Calu3 (cell line): ENCODE measurements at places on chromosomes 12 and 14. TPM values are rescaled to one million over a fixed set of nuclear protein-coding genes. Genes with fewer than 3 reads are reported as not detected.
A peak's percentile ranks its signal among the peaks of the same experiment; 100 is the strongest.

GRCh38 chr14:50792051-50792477 lies 38.9 kb downstream of the NIN start:
- DNase-seq = no peak

DNA sequence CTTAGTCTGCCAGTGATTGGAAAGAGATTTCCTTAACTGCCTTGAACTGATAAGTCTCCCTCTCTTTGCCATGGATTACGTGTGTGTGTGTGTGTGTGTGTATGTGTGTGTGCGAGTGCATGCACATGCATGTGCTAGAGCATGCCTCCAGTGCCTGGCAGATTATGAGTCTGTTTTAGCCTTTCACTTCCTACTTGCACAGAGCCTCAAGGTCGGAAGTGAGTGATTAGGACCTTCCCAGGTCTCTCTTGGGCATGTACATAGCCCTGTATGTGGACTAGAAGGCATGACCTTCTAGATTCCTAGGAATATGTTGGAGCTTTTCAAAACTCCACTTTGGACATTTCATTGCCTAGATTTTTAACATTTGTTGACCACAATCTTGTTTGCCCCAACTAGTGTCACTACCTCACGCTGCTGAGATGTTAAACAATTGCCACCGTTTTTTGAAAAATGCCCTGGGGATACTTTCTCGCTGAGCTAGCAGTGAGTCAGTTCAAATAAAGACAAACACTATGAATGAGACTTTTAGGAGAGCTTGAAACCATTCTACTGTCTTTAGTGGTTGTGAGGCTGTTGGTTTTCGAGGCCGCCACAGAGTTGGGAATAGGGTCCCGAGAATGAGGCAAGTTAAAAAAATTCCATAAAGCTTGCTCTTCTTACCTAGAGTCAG lies 28.2 kb downstream of the KIAA0586 start:
- no peak for DNase-seq

GRCh38 chr14:68514608-68515194 lies 278.2 kb downstream of the ZFP36L1 start:
- no peak for DNase-seq

- DNase-seq = peak; percentile 45
These were observed 2.9 kb downstream of the NEK9 start for GRCh38 chr14:75123991-75124390.

DNA sequence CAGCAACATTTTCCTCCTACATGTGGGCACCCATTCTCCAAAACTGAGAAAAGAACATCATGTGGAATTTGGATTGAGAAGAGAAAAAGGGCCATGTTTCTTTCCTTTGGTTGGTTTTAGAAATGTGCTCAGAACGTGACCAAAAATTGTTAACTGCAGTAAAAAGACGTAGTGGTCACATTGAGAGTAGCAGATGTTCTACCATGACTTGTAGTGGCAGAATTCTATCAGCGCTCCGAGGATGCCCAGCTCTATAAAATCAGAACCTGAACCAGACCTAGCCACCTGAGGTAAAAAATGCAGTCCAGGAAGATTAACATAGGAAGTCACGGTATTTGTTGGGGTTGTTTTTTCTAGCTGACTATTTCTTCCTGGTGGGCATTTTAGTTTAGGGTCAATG lies 101.8 kb upstream of the TMEM233 start:
- DNase-seq = no peak

DNA sequence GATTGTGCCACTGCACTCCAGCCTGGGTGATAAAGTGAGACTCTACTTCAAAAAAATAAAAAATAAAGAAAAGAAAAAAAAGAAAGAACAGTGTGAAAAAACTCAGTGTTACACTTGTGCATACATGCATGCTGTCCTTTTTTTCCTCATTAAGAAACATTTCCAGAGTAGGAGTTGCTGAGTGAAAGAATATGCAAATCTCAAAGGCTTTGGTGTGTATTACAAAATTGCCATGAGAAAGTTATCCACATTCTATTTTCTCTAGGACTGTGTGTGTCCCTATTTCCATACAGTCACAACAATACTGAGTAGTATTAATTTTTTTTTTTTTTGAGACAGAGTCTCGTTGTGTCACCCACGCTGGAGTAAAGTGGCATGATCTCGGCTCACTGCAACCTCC lies 830 bp upstream of the A2ML1 start:
- no peak for DNase-seq

DNA sequence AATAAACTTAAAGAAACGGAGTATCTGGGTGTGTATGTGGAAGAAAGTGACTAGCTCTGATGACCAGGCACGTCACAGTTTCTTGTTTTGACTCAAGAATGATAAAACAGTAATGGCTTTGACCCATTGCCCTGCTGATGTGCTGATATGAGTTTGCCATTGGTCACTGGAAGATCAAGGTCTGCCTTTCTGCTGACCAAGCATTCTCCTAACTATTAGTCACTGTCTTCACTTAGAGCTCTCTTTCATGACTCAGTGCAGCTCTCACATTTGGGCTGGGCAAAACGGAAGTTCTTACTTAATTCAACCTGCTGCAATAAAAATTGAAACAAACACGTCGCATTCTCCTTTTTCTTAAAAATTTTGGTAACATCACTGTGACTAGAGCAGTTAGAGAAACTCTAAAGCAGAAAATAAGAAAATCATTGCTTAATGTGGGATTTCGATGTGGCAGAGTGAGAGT lies 366.7 kb downstream of the BTG1 start:
- peak; percentile 56 for DNase-seq

DNA sequence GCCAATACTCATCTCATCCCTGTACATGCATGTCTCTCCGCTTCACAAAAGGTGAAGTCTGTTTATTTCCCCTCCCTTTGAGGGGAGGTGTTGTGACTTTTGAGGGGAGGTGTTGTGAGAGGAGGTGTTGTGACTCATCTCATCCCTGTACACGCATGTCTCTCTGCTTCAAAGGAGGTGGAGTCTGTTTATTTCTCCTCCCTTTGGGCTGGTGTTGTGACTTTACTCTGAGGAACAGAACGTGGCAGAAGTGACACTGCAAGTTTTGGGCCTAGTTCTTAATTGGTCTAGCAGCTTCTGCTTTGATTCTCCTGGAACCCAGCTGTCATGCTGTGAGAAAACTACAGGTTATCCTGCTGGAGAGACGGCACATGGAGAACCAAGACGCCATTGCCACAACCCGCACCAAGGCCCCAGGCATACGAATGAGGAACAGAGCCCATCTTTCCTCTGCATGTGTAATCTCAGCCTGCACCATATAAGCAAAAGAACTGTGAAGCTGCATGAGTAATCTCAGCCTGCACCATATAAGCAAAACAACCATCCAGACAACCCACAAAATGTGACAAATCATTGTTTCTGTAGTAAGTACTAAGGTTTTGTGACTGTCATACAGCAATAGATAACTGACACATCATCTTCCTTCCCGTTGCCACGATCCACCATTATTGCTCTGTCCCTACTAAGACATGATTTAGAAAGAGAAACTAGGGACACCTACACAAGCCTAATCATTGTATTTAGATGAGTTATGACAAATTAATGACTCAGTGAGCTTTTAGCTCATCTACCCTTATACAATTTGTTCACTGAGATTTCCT lies 30.0 kb downstream of the GALNT4 start:
- DNase-seq = no peak

GRCh38 chr14:101534198-101534597 lies 27.1 kb upstream of the DIO3 start:
- no peak for DNase-seq

GRCh38 chr12:57182918-57183575 lies 33.5 kb upstream of the NXPH4 start:
- peak; percentile 93 for DNase-seq

- DNase-seq = no peak
These were observed 192.6 kb upstream of the LHX5 start for GRCh38 chr12:113664224-113664681.

DNA sequence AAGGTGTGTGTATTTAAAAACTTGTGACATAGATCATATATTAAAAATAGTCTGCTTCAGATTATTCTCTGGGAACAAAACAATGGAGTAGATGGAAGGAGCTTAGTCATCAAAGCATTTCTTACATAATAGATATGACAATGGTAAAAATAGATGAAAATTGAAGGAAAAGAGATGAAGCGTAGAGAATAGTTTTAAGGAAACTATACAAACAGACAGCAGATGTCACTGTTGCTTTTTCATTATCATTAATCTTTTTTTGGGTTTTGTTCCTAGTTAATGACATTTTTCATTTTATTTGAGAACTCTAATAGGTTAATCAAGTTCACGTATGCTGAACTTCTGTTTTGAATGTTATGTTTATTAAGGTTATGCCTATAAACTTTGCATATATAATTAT lies 149.2 kb upstream of the FBXO33 start:
- DNase-seq = no peak

PIWIL1 gene
- total RNA-seq = not detected in 2 replicates

GALNT16 gene
- total RNA-seq = 2.5 and 4.0 TPM in 2 replicates

GPX2 gene
- 188 and 260 TPM in 2 replicates for total RNA-seq

CLMN gene
- 104 and 111 TPM in 2 replicates for total RNA-seq

RHOJ gene
- total RNA-seq = 0.40 TPM in 1 of 2 replicates, not detected in the other

CACNA2D4 gene
- 0.80 and 0.86 TPM in 2 replicates for total RNA-seq

PAX9 gene
- total RNA-seq = 4.5 and 5.3 TPM in 2 replicates

NDRG2 gene
- total RNA-seq = 10.8 and 16.0 TPM in 2 replicates

NEMP1 gene
- 60.4 and 63.2 TPM in 2 replicates for total RNA-seq

ARHGDIB gene
- 23.5 and 23.6 TPM in 2 replicates for total RNA-seq
